ENCODE measurements at places on chromosomes 5 and 9. TPM values are rescaled to one million over a fixed set of nuclear protein-coding genes. Genes with fewer than 3 reads are reported as not detected.

GRCh38 chr9:13787234-13787833, 507.8 kb upstream of the MPDZ start:
- no peak for DNase-seq
- no peaks in the 10 kb centered on the region for H3K4me1 ChIP-seq
- H3K36me3 ChIP-seq, result no peaks in the 10 kb centered on the region
- H3K4me3 ChIP-seq, result no peak overlapping the region

GRCh38 chr5:133240425-133241091, 188.7 kb downstream of the HSPA4 start:
- no peak for DNase-seq
- no peaks in the 10 kb centered on the region for H3K36me3 ChIP-seq
- H3K4me3 ChIP-seq, result no peak overlapping the region
- H3K27me3 ChIP-seq, result no peaks in the 10 kb centered on the region
- H3K27ac ChIP-seq, result no peak overlapping the region

- H3K36me3 ChIP-seq, result peaks cover 37% of the 10 kb centered on the region
- peaks cover 29% of the 10 kb centered on the region for H3K4me1 ChIP-seq
- DNase-seq, result no peak
Measured at GRCh38 chr5:91378752-91379211, 4.3 kb downstream of the ARRDC3 start.

DNA sequence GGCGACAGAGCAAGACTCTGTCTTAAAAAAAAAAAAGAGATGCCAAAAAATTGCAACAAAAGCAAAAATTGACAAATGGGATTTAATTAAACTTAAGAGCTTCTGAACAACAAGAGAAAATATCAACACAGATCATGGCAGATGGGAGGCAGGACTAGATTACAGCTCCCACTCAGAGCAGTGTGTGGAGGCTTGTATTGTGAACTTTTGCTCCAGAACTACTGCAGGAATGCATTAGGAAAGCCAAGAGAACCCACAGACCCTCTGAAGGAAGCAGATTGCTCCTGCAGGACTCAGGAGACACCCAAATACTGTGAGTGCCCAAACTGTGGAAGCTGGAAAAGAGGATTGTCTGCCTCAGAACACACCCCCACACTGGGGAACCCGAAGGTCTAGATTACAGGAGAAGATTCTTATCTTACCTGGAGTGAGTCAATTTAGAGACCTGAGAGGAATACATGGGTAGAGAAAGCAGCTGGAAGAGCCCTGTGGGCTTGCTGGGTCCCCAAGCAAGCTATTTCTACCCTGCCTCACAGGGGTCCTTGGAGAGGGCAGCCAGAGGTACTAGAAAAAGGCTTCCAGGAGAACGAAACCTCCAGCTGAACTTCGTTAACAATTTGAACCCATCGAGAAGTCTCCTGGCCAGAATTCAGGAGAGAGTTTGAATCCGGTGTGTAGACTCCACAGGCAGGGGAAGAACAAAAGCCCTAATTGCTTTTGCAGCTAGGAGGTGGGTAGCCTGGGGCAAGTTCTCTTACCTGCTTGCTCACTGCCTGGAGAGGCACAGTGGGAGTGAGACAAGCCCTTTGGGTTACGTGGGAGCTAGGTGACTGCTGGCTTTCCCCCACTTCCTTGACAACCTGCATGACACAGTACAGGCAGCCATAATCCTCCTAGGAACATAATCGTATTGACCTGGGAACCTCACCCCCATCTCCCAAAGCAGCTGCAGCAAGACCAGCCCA, 593.4 kb upstream of the RGMB start:
- no peak overlapping the region for H3K4me3 ChIP-seq
- H3K36me3 ChIP-seq, result no peaks in the 10 kb centered on the region
- no peak for DNase-seq
- H3K27me3 ChIP-seq, result no peaks in the 10 kb centered on the region
- no peaks in the 10 kb centered on the region for H3K4me1 ChIP-seq

Gene FOXD1
- total RNA-seq, result not detected

Gene OMD
- not detected for total RNA-seq

Gene LCN1
- total RNA-seq, result not detected
